ENCODE measurements at places on chromosomes 1 and 21.

- DNase-seq: no peak
These were observed 160.8 kb upstream of the C1orf174 start for GRCh38 chr1:4060850-4061249.

DNA sequence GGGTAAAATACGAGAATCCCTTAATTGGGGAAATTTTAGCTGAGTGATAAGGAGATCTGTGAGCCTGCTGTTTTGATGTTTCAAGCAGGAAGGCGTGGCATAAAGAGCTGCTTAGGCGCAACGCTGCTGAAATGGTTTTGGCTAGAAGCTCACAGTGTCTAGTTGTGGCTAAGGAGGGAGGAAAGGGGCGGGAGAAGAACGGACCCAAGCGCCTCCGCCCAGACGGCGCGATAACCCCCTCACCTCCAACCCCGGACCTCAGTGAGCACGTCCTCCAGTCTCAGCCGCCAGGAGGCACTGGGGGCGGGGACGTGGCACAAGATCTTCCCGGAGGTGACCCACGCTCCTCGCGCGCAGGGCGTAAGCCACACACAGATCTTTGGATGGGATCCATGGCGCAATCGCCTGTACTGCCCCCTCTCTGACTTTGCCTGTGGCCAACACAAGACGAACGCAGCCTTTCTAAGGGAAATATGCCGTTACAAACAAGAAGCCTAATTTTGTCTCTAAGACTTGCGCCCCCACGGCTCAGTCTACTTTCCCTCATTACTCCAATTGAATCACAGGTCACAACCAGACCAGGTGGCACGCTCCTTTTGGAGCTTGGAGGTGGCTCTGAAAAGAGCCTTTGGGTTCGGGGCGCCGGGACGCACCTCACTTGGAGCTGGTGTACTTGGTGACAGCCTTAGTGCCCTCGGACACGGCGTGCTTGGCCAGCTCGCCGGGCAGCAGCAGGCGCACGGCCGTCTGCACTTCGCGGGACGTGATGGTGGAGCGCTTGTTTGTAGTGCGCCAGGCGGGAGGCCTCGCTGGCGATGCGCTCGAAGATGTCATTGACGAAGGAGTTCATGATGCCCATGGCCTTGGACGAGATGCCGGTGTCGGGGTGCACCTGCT lies 23.4 kb upstream of the RNF187 start:
- DNase-seq: no peak

- no peak for DNase-seq
These were observed 50.8 kb downstream of the CAPN9 start for GRCh38 chr1:230797942-230798365.

DNA sequence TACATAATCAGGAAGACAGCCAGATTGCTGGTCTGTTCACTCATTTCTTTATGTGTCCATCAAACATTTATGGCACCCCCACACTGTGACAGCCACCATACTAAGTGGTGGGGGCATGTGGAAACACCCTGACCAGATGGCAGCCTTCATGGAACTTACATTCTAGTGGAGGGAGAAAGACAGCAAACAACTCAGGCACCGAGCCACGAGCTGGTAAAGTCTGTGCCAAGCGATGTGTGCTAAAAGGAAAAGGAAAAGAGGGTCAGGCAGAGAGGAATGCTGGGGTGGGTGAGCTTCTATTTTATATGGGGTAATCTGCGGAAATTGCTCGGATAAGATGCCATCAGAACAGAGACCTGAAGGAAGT lies 33.2 kb upstream of the CD2 start:
- no peak for DNase-seq

DNA sequence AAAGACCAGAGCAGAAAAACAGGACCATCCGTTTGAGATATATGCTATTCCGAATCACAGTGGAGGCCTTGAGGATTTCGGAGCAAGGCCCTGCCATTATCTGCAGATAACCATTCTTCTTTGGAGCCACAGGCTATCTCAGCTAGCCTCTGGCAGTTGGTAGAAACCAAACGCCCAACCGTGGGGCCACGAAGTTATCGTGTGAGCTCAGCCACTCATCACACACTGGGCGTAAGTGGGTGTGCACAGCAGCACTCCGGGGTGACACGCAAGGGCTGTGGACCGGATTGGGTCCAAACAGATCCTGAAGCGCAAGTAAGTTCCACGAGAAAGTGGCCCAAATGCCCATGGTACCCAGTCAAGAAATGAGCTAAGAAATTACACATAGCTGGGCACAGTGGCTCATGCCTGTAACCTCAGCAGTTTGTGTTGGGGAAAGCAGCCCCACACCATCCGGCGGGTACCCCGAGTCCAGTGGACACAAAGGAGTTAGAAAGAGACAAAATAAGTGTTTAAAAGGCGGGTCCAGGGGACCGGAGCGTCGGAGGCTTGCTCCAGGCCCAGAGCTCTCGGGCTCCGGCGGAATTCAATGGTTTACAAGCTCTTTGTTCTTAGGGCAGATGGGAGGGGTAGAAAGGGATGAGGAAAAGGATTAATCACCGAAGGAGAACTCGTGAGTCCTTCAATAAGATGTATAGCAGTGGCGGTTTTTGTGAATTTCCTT lies 130.6 kb downstream of the LIPI start:
- DNase-seq: no peak

- no peak for DNase-seq
These were observed 51.6 kb downstream of the MROH9 start for GRCh38 chr1:170986901-170987300.

DNA sequence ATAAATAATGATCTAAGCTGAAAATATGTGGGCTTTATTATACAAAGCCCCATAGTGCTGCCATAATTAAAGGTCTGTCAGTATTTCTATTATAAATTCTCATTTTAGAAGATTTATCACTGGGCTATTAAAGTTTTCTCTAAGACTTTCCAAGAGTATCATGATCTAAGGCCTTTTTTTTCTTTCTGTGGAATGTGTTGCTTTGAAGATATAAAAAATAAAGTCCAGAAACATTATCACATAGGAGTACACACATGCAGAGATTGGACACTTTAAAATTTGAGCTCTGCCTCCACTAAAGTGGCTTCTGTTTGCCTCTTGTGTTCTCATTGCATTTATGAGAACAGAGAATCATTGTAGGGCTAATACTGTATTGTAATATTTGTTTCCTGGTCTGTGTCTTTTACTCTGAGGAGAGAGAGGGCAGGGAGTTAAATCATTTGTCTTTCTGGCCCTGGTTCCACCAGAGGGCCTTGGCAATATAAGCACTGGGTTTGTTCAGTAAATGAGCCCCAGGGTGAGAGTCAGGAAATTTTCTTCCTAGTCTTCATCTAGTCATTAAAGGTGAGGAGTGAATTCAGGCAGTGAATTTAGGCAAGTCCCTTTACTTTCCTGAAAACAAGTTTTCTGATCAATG lies 70.2 kb downstream of the NFIA start:
- no peak for DNase-seq

DNA sequence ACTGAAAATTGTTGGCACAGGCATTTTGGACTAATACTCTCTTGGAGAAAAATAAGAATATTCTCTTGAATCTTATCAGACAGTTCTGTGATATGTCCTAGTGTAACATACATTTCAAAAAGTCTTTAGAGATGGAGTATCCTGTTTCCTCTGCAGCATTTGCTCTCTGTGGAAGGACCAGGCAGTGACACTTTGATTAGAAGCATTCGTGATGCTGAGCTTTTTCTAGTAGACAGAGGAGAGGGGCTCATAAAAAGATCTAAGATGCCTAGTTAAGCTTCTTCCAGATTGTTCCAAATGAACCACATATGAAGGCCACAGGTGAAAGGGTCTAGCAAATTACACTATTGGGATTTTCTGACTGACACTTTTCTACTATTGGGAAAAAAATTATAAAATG lies 120.3 kb downstream of the C1orf21 start:
- no peak for DNase-seq

GRCh38 chr1:60329651-60330050 lies 256.1 kb upstream of the C1orf87 start:
- no peak for DNase-seq

GRCh38 chr1:45187725-45188124 lies 18.7 kb downstream of the ZSWIM5 start:
- DNase-seq: no peak

GRCh38 chr1:42179900-42180329 lies 15.4 kb upstream of the GUCA2A start:
- no peak for DNase-seq

GRCh38 chr21:34865400-34866241 lies 183.5 kb downstream of the RUNX1 start:
- DNase-seq: no peak

- no peak for DNase-seq
These were observed 76.7 kb upstream of the ARHGEF16 start for GRCh38 chr1:3377604-3378279.

GRCh38 chr1:223639331-223639749 lies 26.2 kb downstream of the CAPN8 start:
- DNase-seq: no peak

DNA sequence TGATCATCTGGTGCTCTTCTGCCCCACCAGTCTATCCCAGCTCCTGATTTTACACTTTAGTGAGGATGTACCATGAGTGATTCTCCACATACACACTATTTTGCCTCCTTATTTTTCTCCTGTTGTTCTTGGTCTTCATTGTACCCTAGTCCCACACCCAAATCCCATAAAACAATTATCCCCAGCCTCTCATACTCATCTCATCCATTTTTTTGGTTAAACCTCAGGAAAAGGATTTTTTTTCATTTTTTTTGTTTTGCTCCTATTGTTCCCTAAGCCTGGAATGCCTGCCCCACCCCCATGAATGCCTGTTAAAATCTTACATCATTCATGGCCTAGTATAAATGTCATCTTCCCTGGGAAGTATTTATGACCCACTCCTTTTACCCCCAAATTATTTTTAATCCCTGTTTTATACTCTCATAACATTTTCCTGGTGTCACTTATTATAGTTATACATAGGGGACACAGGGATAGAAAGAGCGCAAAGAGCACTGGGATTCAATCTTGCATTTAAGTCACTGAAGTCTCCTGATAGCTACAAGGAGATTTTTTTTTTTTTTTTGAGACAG lies 4.9 kb upstream of the LINGO4 start:
- DNase-seq: no peak

GRCh38 chr1:155218854-155219591 lies 10.5 kb downstream of the MTX1 start:
- no peak for DNase-seq

- no peak for DNase-seq
These were observed 6.1 kb downstream of the ST6GALNAC3 start for GRCh38 chr1:76080552-76081079.

GRCh38 chr1:43444836-43445235 lies 8.9 kb downstream of the HYI start:
- DNase-seq: no peak

DNA sequence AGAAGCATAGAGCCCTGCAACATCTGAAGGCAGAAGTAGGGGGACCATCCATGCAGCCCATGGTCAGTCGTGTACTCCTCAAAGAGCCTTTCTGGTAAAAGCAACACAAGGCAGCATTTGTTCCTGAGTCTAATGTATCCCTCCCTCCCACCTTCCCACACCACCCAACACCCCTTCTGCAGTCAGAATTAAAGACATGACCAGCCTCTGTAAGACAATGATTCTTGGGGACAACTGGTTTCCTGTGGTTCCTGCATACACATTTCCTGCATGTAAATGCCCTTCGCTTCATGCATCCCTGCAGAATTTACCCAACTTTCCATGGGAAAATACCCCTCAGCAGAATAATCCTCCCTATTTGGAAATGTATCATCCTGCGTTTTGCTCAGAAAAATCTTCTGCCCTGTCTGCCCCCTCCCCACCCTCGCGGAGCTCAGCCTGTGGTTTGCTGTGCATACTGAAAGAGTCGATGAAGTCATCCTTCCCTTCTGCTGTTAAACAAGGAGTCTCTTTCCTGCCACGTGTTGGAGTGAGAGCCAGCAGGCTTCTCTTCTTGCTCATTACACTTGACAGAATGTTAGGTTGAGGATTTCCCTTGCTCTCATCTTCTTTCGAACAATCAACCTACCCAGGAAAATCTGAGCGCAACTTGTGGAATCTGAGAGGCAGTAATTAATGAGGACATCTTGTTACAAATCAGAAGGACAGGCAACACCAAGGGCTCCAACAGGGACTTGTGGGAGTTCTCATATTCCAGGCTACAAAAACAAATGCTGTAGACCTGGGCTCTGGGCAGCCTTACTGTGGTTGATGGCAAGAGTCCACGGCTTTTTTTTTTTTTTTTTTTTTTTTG lies 4.7 kb downstream of the TNN start:
- peak; percentile 1 for DNase-seq

DNA sequence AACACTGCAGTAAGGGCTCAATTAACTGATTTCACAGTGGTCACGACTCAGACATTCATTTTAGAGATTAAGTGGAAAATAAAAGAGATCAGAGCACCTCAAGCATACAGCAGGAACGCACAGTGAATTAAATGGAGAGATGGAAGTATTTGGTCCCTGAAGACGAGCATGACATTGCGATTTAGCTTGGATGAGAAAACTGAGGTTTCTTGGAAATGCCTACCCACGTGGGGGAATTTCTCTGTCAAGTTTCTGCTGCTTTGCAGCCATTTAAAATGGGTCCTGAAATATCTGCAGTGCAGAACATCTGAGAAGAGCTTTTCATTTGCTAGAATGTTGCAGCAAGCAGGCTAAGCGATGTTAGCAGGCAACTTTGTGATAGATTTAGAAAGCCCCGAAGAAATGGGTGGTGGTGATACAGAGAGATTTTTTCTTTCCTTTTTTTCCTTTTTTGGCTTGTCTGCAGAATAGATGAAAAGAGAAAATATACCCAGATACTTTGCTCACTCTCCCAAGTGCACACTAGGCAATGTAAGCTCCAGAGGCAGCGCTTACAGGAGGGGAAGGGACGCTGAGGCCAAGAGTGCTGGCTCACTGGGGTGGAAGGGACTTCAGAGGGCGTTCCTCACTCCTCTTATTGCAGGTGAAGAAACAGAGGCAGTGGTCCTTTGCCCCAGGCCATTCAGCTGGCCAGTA lies 258.0 kb downstream of the KCNJ6 start:
- DNase-seq: no peak

GRCh38 chr1:26768755-26769154 lies 19.0 kb upstream of the PIGV start:
- DNase-seq: no peak

DNA sequence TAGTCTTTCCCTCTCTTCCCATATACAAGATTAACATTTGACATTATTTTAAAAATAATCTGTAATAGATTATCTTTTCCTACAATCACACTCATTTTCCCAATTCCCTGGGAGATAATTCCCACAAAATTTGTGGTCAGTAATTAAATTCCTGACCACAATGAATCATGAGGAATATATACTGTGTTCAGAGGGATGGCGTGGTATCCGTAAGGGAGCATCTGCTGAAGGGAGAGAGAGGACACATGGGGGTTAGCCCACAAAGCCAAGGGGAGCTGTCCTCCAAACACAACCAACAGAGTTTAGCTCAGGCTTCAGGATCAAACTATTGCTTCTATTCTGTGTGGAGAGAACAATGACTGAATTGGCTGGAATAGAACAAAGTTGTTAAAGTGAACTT lies 57.1 kb upstream of the PPP2R5A start:
- DNase-seq: no peak

DNA sequence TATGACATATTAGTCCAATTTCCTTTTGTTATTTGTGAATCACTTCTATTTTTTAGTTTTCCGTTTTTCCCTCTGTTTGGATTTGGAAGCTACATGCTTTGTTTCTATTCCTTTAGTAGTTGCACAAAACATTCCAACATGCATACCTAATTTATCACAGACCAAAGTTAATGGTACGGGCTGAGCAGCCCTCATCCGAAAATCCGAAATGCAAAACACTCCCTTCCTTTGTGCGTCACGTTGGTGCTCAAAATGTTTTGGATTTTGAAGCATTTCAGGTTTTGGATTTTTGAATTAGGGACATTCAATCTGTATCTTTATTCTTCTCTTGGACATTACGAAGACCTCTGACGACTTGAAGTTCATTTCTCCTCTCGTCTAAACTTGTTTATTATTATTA lies 124.8 kb downstream of the PCNX2 start:
- DNase-seq: no peak

GRCh38 chr1:228378090-228378872 lies 28.4 kb downstream of the TRIM11 start:
- peak; percentile 46 for DNase-seq

All from stimulated activated CD4-positive, alpha-beta T cell treated with anti-CD3 and anti-CD28 coated beads, Interleukin-1b, Interleukin-23, amount 100 ng/mL, for 4 hours (primary cell).